ENCODE measurements at places on chromosomes 5 and 9.

- no peak for DNase-seq
Observed at GRCh38 chr9:20244271-20244670, 378.0 kb downstream of the MLLT3 start.

DNA sequence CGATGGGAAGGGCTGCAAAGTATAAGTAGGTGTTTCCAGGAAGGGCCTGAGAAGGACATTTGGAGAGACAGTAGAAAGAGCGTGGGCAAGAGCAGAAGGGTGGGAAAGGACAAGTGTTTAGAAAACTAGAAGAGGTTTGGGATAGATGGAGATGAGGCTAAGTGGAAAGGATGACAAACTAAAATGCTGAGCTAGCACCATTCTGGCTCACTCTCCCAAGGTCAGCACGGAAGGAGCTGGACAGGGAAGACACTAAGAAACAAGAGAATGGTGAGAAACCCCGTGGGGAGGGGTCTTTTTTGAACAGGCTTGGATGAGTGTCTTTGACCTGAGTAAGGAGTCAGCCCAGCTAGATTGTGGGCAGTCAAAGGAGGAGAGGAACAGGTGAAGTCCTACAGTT, 286.0 kb downstream of the CDK5RAP2 start:
- no peak for DNase-seq

DNA sequence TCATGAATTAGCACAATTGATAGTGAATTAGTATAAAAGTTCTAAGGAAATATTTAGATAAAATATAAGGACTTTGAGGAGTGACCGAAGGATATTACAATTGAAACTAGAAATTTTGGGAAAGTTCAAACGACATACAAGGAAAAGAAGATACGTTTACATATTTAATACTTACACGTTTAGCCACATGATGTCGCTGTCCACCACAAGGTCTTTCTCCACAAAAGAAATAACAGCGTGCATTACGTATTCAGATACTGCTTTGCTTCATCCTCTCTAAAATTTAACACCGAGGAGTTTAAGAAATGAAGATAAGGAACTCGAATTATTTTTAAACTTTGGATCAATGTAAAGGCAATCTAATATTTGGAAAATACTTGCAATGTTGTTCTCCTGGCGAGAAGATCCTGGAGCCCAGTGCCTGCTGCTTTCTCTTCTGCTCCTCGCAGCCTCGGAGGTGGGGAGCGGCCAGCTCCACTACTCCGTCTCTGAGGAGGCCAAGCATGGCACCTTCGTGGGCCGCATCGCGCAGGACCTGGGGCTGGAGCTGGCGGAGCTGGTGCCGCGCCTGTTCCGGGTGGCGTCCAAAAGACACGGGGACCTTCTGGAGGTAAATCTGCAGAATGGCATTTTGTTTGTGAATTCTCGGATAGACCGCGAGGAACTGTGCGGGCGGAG, at the start of gene PCDHA3:
Gene PCDHA3, plus strand, starts transcription at position 242 of the 678 bp plus-strand sequence.
- DNase-seq = no peak

GRCh38 chr9:94757158-94757557, 30.7 kb downstream of the AOPEP start:
- DNase-seq = no peak

GRCh38 chr5:142255831-142256230, 69.0 kb downstream of the SPRY4 start:
- no peak for DNase-seq

- peak; percentile 77 for DNase-seq
Observed at GRCh38 chr5:157271740-157272271, 5.9 kb downstream of the CYFIP2 start.

DNA sequence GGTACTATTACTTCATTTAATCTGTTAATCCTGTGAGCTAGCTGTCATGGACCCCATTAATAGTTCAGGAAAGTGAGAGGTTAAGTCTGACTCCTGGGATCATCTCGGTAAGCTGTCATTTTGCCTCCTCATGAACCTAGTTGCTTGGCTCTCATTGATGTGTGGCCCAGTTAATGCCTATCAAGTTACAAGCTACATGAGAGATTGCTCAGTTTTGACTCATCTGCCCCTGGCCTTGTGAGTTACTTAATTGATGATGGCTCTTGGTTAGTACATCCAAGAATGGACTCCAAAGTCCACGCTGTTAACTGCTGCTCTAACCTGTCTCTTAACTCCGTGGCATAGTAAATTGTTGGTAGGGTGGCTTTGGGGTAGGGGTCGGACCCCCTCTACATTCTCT, 23.9 kb downstream of the LARP1 start:
- DNase-seq = no peak

DNA sequence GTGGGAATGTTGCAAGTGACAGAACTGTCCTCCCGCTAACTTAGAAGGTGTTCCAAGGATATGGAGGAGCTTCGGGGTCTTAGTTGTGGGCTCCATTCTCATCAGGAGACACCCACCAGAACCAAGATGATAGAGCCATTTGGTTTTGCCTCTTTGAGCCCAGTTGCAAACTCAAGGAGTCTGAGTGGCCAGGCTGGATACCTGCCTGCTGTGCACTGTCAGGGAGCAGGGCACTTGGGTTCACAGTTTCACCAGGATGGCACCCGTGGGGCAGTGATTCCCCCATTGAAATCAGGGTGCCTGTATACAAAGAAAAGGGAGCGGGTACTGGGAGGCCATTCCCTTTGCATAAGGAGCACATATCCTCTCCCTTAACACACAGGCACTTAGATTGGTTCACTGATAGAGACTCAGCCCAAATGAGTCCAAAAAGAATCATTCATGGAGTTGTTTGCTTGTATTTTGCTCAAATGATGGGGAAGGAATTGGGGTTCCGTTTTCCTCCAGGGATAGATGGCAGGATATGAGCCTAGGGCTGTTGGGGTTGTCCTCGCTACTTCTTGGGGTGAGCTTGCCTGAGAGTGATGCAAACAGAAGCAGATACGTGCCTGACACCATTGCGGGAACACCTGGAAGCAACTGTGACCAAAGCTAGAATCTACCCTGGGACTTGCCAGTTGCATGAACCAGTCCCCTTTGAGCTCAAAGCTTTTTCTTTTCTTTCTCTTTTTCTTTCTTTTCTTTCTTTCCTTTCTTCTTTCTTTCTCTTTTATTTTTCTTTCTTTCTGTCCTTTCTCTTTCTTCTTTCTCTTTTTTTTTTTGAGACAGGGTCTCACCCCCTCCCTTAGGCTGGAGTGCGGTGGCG, 1.3 kb upstream of the PRR7 start:
- DNase-seq = no peak

- no peak for DNase-seq
Observed at GRCh38 chr9:128225770-128226411, 22.7 kb downstream of the DNM1 start.

GRCh38 chr9:87614397-87614796, 111.5 kb upstream of the CTSL start:
- no peak for DNase-seq

GRCh38 chr5:97554977-97555643, 372.1 kb upstream of the RIOK2 start:
- no peak for DNase-seq

DNA sequence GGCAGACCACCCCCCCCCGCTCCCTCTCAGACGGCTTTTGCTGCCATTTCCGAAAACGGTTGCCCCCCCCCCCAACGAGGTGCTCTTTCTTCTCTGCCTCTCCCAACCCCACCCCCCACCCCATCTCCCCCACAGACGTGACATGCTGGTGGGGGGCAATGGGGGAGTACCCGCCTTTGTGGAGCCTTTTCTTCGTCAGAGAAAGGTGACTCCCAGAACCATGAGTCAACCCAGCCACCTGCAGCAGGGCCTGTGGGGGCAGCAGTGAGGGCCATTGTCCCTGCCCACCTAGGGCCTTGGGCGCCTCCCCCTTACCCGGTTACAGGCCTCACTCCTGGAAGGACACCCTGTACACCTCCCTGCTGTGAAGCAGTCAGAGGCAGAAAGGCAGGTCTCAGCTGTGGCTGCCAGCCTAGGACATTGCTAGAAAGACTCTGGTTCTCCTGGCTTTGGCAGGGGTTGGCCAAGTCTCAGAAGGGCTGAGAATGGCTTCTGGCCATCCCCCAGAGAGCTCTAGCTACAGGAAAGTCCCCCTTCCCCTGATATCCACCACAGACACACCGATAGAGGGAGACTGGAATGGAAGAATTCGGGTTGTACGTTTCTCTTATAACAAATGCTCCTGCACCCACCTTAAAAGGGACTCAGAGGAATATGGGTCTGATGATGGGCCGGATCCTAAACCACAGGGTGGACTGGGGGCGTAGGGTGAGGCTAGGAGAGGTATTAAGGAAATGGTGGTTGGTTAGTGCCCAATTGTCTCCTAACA, 2.2 kb downstream of the DNAJB5 start:
- no peak for DNase-seq

DNA sequence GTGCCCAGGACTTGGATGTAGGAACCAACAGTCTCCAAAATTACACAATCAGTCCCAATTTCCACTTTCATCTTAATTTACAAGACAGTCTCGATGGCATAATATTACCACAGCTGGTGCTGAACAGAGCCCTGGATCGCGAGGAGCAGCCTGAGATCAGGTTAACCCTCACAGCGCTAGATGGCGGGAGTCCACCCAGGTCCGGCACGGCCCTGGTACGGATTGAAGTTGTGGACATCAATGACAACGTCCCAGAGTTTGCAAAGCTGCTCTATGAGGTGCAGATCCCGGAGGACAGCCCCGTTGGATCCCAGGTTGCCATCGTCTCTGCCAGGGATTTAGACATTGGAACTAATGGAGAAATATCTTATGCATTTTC, 837 bp downstream of the PCDHB2 start:
- no peak for DNase-seq

GRCh38 chr5:71972777-71973473, 134.3 kb upstream of the MAP1B start:
- no peak for DNase-seq

- no peak for DNase-seq
Observed at GRCh38 chr5:175819090-175819425, 52.3 kb upstream of the CPLX2 start.

DNA sequence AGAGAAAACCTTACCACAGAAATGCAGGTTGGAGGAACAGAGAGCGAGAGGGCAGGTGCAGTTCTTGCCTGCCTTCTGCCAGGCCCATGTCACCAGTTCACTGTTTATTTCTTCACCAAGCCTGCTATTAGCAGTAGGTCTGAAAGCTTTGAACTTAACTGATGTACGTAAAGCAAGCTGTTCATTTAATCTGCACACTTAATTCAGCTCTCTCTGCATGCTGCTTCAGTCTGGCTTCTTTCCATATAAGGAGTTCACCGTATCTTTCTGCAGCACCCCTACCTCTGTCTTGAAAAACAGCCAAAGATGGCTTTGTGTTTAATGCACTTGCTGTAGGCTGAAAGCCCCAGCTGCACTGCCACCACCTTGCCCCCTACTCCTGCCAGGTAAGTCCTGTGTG, 205.1 kb downstream of the RAB3C start:
- no peak for DNase-seq

GRCh38 chr9:93427655-93428379, 23.7 kb upstream of the FAM120A start:
- DNase-seq = no peak

DNA sequence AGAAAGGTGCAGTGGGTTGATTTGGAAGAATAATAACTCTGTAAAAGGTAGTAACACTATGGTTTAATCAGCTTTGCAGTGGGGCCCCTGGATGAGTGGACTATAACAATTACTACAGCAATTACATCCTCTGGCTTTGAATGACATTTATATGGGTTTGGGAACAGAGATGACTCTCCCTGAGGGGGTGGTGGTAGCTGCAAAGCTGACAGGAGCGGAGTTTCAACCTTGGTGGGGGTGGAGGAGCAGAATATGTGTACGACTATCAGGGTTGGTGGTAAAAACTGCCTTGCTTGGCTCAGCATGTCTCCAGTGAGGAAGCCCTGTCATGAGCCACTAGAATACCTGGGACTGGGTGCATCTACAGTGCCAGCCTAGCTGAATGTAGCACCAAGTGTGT, 28.3 kb upstream of the NR3C1 start:
- DNase-seq = peak; percentile 17

DNA sequence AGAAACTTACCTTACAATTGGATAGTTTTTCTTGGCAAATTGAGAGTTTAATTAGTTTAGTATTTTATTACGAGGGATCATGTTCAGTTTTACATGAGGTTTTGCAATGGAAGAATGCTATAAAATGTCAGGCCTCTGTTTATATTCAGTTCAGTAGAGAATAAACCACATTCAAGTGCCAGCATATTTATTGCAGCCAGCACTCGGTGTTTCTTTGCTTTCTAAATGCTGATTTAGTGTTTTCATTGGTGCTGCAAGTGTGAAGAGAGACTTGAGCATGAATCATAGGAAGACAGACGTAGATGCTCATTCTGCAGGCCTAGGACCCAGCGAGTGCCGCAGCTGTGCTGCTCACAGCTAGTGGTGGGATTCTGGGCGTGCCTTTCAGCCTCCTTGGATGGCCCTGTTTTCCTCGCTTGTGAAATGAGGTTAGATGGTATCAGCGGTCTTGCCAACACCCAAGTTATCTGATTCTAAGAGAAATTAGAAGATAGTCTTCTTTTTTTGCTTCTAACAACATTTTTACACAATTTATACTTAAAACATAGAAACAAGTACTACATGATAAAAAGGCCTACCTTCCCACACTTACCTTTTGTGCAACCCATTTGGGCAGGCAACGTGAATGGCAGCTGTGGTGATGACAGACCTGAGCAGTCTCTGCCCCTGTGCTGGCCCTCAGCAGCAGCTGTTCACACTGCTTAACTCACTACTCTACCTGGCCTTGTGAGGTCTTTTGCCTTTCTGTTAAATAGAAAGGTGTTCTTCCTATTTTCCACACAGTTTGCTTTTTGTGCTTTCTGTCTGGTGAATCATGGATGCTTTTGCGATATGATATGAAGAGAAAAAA, 26.8 kb upstream of the TNFAIP8 start:
- DNase-seq = no peak

DNA sequence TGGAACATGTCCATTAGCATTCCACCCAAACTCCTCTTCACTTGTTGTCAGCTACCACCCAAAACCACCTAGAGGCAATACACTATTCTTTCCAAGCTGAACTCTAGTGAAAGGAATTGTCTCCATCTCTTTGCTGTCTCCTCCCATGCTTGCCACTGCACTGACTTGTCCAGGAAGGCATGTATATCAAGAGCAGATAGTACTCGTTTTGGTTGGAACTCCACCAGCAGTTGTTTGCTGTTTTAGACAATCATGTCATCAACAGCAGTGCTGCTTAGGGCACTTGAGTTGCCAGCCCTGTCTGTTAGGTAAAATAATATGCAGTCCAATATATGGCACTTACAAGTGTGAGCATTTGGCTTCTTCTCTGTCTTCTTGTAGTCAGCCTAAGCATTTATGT, 80.0 kb upstream of the SAP30L start:
- DNase-seq = no peak

DNA sequence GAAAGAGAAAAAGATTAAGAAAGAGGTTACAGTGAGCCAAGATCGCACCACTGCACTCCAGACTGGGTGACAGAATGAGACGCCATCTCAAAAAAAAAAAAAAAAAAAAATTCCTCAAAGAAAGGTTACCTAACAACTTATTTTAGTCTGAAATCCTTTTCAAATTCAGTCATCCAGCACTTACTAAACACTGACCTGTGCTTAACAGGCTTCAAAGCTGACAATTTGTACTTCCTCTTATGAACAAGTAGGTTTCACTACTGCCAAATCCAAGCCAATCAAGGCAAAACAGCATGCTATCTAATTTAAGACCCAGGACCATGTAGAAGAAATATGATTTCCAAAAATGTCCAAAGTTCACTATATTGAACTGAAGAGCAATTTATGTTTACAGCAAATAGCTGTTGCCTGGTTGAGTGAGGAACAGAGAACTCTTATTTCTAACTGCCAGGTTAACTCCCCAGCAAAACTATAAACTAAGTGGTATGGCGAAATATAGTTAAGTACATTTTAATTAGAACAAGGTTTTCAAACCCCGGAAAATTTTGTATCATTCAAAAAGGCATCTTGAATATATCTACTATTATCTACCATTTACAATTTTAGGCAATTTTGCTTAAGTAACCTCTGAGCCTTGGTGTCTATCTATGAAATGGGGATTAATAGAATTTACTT, 13.4 kb downstream of the PWWP2A start:
- no peak for DNase-seq

All from stimulated activated CD4-positive, alpha-beta T cell treated with anti-CD3 and anti-CD28 coated beads, Interleukin-12 subunit alpha, Interleukin-12 subunit beta, amount 100 ng/mL, for 24 hours (primary cell).